Stimulated activated CD8-positive, alpha-beta memory T cell treated with anti-CD3 and anti-CD28 coated beads, Interleukin-2, amount 100 ng/mL, for 48 hours (primary cell): ENCODE measurements at places on chromosomes 6 and 20.

DNA sequence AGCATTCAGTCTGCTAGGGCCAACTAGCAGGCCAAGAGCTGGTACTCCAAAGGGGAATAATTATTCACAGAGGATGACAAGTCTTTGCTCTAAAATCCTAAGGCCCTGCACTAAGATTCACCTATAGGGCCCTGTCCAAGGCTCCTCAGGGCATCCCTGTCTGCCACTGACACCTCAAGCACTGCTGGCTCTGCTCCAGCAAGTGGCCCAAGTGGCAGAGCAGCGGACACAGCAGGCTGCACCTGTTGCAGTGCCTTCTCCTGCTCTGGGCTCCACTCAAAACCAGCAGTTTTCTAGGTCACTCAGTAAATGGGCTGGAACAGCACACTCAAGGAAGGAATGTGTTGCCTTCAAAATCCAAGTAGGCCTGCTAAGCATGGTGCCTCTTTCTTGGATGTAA is 36.4 kb upstream of the SMOC2 start:
- no peak for DNase-seq

- no peak for DNase-seq
These were observed 15.5 kb downstream of the RIPOR3 start for GRCh38 chr20:50675671-50676376.

- no peak for DNase-seq
These were observed 297.6 kb downstream of the ZNF217 start for GRCh38 chr20:53296025-53296424.

DNA sequence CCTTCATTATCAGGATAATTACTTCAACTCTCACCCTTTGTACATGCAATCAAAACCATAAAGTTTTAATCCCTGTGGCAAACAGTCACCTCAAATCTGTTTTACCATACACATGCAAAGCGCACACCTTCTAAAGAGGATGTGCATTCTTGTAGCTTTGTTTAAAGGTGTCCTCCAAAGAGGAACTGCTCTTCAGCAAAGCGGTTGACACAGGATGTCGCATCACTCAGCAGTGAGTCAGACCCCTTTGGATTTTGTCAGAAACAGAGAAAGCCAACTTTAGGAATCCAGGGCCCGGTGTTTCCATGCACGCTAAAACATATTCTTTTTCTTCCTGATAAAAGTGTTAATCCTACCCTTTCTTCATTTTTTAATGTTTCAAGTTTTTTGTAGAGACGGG is 268.3 kb upstream of the ARID1B start:
- DNase-seq, result no peak

GRCh38 chr6:41022294-41022693 is 16.7 kb downstream of the UNC5CL start:
- DNase-seq, result no peak

GRCh38 chr20:20012541-20012940 is 4.6 kb upstream of the NAA20 start:
- no peak for DNase-seq

GRCh38 chr6:105359419-105360370 is 43.2 kb downstream of the PREP start:
- no peak for DNase-seq

- DNase-seq, result no peak
These were observed 88.7 kb downstream of the ZHX3 start for GRCh38 chr20:41228858-41229257.

- no peak for DNase-seq
These were observed 17.6 kb downstream of the SLC18B1 start for GRCh38 chr6:132780770-132781371.

DNA sequence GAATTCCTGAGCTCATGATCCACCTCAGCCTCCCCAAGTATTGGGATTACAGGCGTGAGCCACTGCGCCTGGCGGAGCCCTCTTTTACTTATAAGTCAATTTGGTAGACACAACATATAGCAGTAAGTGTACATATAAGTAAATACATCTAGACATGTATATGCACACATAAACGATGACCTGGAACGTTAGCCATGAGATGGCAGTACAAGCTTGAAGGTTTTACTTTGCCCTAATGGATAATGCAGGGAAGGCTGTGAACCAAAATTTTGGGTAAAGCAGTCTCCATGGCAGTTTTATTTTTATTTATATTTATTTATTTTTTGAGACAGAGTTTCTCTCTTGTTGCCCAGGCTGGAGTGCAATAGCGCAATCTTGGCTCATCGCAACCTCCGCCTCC is 2.4 kb upstream of the GNMT start:
- no peak for DNase-seq

DNA sequence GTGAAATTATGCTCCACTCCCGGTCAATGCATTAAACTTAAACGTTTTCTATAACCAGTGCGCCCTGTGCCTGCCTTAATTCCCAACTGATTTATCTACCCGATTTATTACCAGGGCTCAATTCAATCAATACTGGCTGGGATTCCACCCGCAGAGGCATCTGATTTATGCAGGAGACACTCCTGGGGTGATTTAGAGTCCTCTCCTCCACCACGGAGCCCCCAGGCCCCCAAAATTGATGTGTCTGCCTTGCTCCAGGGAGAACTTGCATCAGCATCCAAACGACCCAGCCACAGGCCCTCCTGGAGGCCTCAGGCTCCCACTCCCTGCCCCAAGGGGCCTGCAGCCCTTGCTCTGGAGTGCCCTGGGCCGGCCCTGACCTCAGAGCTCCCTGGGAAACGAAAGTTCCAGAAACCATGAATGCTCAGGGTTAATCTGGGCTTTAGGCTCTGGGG is 29.5 kb downstream of the ANKRD60 start:
- no peak for DNase-seq

GRCh38 chr20:25076201-25076600 is 5.7 kb downstream of the VSX1 start:
- no peak for DNase-seq

- no peak for DNase-seq
These were observed 402.6 kb downstream of the SAMD5 start for GRCh38 chr6:147911057-147911456.
